ENCODE measurements at places on chromosomes 12 and 14. TPM values are rescaled to one million over a fixed set of nuclear protein-coding genes. Genes with fewer than 3 reads are reported as not detected.

RBM23 gene
- total RNA-seq = 131 TPM

LRP1-AS gene
- not detected for total RNA-seq

ANO4 gene
- total RNA-seq = not detected

ASIC1 gene
- not detected for total RNA-seq

PRPF39 gene
- total RNA-seq = 46.0 TPM

ZNF740 gene
- 64.4 TPM for total RNA-seq

LRRC10 gene
- total RNA-seq = not detected

NTF3 gene
- total RNA-seq = not detected

RAB15 gene
- total RNA-seq = 0.34 TPM
